ENCODE measurements at places on chromosomes 4 and X. TPM values are rescaled to one million over a fixed set of nuclear protein-coding genes. Genes with fewer than 3 reads are reported as not detected.

DNA sequence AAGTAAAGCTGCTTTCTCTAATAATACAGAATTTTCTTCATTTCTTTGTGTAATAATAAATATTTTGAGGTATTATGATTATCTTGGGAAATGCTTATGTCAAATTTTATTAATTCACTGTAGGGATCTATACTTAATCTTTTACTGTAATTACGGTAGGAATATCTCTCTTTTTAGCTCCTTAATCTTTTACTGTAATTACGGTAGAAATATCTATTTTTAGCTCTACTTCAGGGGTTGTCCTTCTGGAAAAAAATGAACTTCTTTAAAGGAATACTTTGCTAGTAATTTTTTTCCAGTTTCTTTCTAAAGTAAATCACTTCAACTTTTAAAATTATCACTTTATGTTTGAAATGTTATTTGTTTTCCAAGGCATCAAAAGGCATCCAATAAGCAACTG lies 2229.4 kb upstream of the AGA start:
- no peak for DNase-seq
- no peaks in the 10 kb centered on the region for H3K36me3 ChIP-seq
- no peak overlapping the region for H3K27ac ChIP-seq
- H3K27me3 ChIP-seq = no peaks in the 10 kb centered on the region
- H3K4me3 ChIP-seq = no peak overlapping the region
- no peaks in the 10 kb centered on the region for H3K4me1 ChIP-seq

- no peaks in the 10 kb centered on the region for H3K36me3 ChIP-seq
- peaks cover 3% of the 10 kb centered on the region for H3K4me1 ChIP-seq
- peak; percentile 47 for DNase-seq
- H3K4me3 ChIP-seq = no peak overlapping the region
- H3K27ac ChIP-seq = peak overlapping the region; percentile 74
Observed at GRCh38 chrX:31038575-31039326, 33.1 kb downstream of the FTHL17 start.

DNA sequence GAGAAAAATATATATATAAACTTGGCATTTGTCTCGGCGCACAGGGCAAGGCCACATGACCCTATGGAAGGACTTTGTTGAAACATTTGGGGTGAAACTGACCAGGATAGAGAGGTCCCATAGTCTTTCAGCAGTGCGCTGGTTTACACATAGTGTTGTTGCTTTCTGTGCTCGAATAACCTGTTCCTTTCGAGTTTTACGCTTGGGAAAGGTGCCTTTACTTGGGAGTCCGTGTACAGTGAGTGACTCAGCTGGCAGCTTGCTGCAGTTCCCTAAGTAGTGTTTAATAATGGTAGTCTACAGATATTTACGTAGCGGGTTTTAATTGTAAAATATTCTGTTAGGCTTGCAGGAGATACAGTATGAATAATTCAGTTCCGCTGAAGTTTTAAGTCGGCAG lies 578 bp downstream of the APOOL start:
- no peak for DNase-seq
- peaks cover 4% of the 10 kb centered on the region for H3K4me1 ChIP-seq
- H3K4me3 ChIP-seq = peak overlapping the region; percentile 89
- peak overlapping the region; percentile 82 for H3K27ac ChIP-seq

GRCh38 chrX:37824491-37825214 lies 22.7 kb downstream of the DYNLT3 start:
- H3K27me3 ChIP-seq = no peaks in the 10 kb centered on the region
- no peak overlapping the region for H3K27ac ChIP-seq
- no peaks in the 10 kb centered on the region for H3K36me3 ChIP-seq
- H3K4me3 ChIP-seq = no peak overlapping the region
- no peak for DNase-seq

DNA sequence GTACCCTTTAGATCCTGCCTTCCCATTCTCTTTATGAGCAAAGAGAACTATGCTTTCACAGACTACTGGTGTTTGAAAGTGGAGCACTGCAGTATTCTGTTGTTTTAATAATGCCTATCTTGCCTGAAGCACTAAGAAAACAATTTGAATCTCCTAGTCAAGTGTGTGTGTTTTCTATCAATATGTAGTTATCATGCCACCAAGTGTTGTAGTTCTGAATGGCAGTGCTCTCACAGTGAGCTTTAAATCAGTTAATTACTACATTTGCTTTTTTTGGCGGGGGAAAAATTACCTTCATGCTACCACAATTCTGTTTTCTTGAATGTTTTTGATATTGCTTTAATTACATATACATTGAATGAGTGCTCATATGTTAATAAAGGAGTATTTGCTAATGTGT lies 143.6 kb upstream of the FAM47A start:
- H3K27me3 ChIP-seq = no peaks in the 10 kb centered on the region
- H3K4me1 ChIP-seq = no peaks in the 10 kb centered on the region
- no peak for DNase-seq
- H3K36me3 ChIP-seq = no peaks in the 10 kb centered on the region
- H3K27ac ChIP-seq = no peak overlapping the region

DNA sequence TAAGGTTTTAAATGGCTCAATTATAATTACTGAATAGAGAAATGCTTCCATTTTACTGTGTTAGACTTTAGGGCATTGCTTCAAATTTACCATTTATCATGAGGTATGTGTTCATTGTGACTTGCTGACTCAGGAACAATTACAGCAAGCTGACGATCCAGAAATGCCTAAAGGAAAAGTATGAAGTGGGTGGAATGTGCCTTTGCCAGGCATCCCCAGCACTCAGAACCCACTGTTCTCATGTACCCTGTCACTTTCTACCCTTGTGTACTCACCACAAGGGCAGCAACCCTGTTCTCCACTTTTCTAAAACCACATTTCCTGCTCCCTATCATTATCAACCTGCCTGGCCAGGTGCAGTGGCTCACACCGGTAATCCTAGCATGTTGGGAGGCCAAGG lies 41.5 kb downstream of the QRFPR start:
- H3K4me1 ChIP-seq = no peaks in the 10 kb centered on the region
- no peaks in the 10 kb centered on the region for H3K36me3 ChIP-seq
- no peak for DNase-seq
- no peaks in the 10 kb centered on the region for H3K27me3 ChIP-seq
- no peak overlapping the region for H3K27ac ChIP-seq

GRCh38 chr4:41160012-41160789 lies 54.1 kb downstream of the APBB2 start:
- peaks cover under 1% of the 10 kb centered on the region for H3K36me3 ChIP-seq
- no peak overlapping the region for H3K27ac ChIP-seq
- no peaks in the 10 kb centered on the region for H3K4me1 ChIP-seq
- DNase-seq = no peak
- H3K27me3 ChIP-seq = no peaks in the 10 kb centered on the region
- H3K4me3 ChIP-seq = no peak overlapping the region

DNA sequence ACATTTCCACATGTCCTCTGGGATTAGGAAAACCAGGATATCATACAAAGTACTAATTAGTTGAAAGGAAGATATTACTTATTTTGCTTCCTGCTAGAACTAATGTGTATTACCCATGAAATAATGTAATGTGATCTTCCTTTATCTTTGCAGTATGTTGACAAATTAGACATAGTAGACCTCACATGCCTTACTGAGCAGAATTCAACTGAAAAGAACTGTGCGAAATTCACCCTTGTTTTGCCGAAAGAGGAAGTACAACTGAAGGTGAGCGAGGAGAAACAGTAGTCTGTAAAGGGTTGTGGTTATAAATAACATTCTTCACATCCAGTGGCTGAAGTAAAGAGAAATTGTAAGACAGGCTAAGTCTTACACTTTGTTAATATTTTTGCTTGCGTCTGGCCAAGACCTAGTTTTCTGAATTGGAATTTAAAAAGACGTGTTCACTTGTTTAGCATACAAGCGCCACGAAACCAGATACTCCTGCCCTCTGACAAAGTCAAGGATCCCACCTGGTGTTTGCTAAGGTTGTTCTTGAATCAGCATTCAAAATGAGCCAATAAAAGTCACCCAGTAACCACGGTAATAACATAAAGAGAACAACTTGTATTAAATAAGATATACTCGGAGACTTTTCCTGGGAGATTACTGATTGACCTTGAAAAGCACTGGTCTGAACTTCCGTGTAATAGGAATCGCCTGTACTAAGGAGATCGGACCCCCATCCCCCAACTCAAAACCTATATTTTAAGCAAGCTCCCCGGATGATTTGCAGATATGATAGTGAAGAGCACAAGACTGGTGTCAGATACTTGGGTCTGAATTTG lies 16.9 kb downstream of the STAP1 start:
- no peaks in the 10 kb centered on the region for H3K36me3 ChIP-seq
- no peak overlapping the region for H3K4me3 ChIP-seq
- H3K27me3 ChIP-seq = no peaks in the 10 kb centered on the region
- DNase-seq = no peak

DNA sequence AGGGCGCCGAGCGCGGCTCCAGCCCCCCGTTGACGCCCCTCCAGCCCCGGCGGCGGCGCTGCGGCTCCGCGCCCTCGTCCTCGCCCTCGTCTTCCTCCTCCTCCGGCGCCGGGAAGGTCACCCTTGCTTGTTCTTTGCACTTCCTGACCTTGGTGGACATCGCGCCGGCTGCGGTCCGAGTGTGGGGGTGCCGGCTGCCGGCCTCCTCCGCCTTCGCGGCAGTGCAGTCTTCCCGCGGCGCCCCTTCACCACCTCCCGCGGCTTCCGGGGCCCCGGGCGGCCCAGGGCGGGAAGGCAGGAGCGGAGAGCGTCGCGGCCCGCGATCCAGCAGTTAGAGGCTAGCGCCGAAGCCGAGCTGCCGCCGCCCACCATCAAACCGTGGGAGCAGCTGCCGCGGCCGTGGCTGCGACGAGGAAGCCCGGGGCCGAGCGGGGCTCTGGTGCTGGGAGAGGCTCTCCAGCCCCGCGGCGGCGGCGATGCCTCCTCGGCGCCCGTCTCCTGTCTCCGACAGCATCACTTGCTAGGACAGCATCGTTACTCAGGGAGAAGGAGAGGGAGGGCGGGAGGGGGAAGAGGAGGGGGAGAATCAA lies at the start of gene TRPC3:
TSS of gene TRPC3 (minus strand) at position 540 of the 590 bp plus-strand sequence. CDS start at position 160, 380 bp downstream.
- peaks cover 13% of the 10 kb centered on the region for H3K27me3 ChIP-seq
- H3K27ac ChIP-seq = no peak within 1 kb of the TSS
- DNase-seq = peak; percentile 72
- peaks cover 5% of the 10 kb centered on the region for H3K4me1 ChIP-seq
- H3K36me3 ChIP-seq = no peaks in the 10 kb centered on the region

GRCh38 chr4:8540072-8540471 lies 40.1 kb upstream of the GPR78 start:
- no peak overlapping the region for H3K4me3 ChIP-seq
- peaks cover 4% of the 10 kb centered on the region for H3K27me3 ChIP-seq
- DNase-seq = no peak
- peaks cover 3% of the 10 kb centered on the region for H3K4me1 ChIP-seq
- no peaks in the 10 kb centered on the region for H3K36me3 ChIP-seq

- peak overlapping the region; percentile 88 for H3K4me3 ChIP-seq
- H3K27ac ChIP-seq = no peak overlapping the region
- H3K27me3 ChIP-seq = peaks cover 7% of the 10 kb centered on the region
- peak; percentile 13 for DNase-seq
- H3K4me1 ChIP-seq = peaks cover 7% of the 10 kb centered on the region
Observed at GRCh38 chrX:23332101-23332887, 2.4 kb upstream of the PTCHD1 start.

DNA sequence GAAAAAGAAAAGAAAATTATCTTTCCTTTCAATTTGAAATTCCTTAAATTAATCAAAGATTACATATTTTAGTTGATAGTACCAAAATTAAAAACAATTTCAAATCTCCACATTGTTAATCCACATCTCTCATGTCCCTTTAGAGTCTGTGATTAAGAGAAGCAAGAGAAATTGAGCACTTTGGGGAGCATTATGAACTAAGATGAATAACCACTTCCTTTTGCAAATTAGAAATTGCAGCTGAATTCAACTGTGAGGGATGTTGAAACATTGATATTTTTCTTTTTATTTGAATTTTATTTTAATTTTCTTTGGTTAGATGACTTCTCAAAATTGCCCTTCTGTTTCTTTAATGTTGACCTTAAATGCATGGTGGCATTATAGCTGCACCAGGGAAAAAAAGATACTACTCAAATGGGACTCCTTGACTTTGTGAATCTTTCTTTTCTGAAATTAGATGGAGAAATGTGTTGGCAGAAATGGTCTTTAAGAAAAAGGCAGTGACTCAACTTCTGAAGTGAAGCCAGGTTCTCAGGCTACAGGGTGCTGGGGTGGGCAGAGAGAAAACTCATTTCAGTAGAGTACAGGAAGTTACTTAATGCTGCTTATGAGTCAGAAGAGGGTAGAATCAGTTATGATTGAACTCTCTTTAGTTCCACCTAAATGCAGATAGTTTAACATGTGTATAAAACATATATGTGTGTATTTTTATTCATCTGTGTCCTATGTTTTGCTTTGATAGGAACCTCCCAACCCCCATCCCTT lies 92.0 kb upstream of the TNIP3 start:
- H3K27ac ChIP-seq = no peak overlapping the region
- no peak for DNase-seq
- peaks cover 2% of the 10 kb centered on the region for H3K27me3 ChIP-seq
- no peaks in the 10 kb centered on the region for H3K4me1 ChIP-seq
- H3K4me3 ChIP-seq = no peak overlapping the region
- no peaks in the 10 kb centered on the region for H3K36me3 ChIP-seq

DNA sequence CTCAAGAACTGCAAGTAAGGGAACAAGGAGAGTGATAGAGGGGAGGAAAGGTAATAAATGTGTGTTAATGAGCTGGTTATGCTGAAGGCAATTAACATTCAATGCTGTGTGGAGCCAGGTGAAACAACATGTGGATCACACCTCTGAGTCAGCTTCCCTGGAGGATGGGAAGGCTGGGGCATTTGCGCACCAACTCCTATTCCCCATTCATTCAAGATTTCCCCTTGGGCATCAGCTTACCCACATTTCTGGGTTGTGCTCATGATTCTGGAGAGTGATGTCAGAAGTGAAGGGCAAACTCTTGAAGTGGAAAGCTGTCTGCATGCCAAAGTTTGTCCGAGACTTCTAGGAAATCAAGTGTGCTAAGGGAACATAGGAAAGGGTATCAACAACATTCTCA lies 461.4 kb downstream of the MID1IP1 start:
- H3K4me1 ChIP-seq = no peaks in the 10 kb centered on the region
- H3K27ac ChIP-seq = no peak overlapping the region
- DNase-seq = no peak
- H3K36me3 ChIP-seq = no peaks in the 10 kb centered on the region

DNA sequence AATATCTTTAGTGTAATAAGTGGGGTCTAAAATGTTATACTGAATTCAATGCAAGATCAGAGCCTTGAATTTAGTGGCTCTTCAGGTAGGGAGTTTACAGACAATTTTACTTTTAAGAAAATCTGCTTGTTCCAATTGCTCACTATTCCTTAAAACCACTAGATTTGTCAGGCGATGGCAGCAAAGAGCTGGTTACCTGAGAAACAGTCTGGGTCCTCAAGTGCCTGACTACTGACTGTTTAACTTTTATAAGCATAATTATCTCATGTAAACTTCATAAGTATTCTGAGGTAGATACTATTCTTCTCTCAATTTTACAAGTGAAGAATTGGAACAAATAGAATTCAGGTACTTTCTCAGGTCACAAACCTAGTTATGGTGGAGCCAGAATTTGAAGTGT lies 84.3 kb downstream of the RRAGB start:
- no peaks in the 10 kb centered on the region for H3K36me3 ChIP-seq
- H3K27ac ChIP-seq = no peak overlapping the region
- no peak for DNase-seq
- no peak overlapping the region for H3K4me3 ChIP-seq
- no peaks in the 10 kb centered on the region for H3K4me1 ChIP-seq
- no peaks in the 10 kb centered on the region for H3K27me3 ChIP-seq

GRCh38 chr4:17094876-17095210 lies 196.4 kb upstream of the LDB2 start:
- no peaks in the 10 kb centered on the region for H3K4me1 ChIP-seq
- no peak for DNase-seq
- no peak overlapping the region for H3K4me3 ChIP-seq
- no peak overlapping the region for H3K27ac ChIP-seq

The STARD8 gene
- 1.1 TPM for total RNA-seq

The MXRA5 gene
- 0.25 TPM for total RNA-seq

The PLXNB3 gene
- total RNA-seq = 5.8 TPM

The ETDA gene
- not detected for total RNA-seq

The SSX4 gene
- total RNA-seq = 0.71 TPM

The ING2 gene
- total RNA-seq = 4.8 TPM

The TIMP1 gene
- total RNA-seq = 5.9 TPM

The RASSF6 gene
- total RNA-seq = not detected

The ARMCX1 gene
- 50.5 TPM for total RNA-seq
